ENCODE measurements at places on chromosomes 5 and 9.
A peak's percentile ranks its signal among the peaks of the same experiment; 100 is the strongest.

DNA sequence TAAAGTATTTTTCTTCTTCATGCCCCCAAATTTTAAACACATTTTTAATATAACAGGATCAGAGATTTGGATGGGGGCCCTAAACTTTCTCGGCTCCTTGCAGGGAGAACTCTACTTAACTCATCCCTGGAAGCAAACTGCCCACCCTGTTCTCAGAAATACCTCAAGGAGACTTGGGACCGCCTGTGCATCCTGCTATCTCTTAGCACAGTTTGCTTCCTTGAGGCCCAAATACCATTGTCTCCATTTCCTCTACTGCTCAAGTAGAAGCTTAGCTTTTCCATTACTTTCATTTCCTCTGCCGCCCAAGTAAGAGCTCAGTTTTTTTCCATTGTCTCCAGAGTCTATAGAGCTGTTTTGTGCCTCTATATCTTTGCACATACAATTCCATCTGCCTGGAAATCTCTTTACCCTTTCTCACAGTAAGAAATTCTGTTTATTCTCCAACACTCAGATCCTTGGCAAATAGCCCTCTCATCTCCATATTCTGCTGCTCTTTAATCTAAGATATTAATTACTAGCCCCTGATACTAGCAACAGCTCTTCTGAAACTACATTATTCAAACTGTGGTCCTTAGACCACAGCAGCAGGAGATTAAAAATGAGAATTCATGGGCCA lies 137.8 kb downstream of the CEMIP2 start:
- DNase-seq = no peak

- DNase-seq = no peak
Observed at GRCh38 chr5:36128795-36129194, 22.9 kb downstream of the LMBRD2 start.

- no peak for DNase-seq
Observed at GRCh38 chr9:88837731-88838130, 153.5 kb upstream of the S1PR3 start.

GRCh38 chr5:68500813-68501212 lies 285.3 kb downstream of the PIK3R1 start:
- no peak for DNase-seq

DNA sequence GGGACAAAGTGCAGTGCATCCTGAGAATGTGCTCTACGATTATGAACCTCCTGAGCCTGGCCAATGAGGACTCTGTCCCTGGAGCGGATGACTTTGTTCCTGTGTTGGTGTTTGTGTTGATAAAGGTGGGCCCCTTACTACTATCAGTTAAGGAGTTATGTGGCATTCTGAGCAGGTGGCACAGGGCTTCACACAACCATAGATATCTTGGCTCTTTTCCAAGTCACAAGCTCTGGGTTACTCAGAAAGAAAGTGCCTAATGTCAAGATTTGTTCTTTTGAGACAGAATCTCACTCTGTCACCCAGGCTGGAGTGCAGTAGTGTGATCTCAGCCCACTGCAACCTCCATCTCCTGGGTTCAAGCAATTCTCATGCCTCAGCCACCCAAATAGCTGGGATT lies 99.0 kb downstream of the GAPVD1 start:
- no peak for DNase-seq

DNA sequence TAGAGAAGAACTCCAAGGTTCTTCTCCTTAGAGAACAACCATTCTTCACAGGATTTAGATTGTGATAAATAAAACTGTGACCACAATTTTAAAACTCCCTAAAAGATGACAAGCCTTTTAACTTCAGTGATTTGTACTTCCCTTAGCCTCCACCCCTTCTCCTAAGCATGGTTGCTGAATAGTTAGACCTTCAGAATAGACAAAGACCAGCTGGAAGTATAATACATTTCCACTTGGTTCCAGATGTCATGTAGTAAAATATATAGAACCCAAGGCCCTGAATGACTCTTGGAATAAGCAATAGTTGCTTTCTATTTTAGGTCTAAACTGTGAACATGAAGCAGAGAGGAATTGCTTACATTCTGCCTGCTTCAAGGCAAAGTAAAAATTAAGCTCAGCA lies 208.7 kb downstream of the ARRDC3 start:
- DNase-seq = no peak

- DNase-seq = peak; percentile 52
Observed at GRCh38 chr5:143138839-143139238, 264.6 kb downstream of the NR3C1 start.

DNA sequence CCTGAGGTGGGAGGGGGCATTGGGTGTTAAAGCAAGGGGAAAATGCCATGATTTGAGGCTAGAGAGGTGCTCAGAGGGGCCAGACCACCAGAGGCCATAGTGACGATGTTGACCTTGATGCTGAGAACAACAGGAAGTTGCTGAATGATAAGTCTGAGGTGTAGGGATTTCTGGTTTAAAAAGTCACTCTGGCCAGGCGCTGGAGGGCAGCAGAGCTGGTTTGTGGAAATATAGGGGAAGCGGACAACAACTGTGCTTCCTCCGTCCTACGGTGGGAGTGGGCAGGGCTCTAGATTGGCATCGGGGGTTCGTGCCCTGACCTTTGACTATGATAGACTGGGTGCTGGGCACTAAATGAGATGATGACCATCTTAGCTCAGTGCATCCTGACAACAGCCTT lies 44.7 kb downstream of the STOM start:
- DNase-seq = no peak

DNA sequence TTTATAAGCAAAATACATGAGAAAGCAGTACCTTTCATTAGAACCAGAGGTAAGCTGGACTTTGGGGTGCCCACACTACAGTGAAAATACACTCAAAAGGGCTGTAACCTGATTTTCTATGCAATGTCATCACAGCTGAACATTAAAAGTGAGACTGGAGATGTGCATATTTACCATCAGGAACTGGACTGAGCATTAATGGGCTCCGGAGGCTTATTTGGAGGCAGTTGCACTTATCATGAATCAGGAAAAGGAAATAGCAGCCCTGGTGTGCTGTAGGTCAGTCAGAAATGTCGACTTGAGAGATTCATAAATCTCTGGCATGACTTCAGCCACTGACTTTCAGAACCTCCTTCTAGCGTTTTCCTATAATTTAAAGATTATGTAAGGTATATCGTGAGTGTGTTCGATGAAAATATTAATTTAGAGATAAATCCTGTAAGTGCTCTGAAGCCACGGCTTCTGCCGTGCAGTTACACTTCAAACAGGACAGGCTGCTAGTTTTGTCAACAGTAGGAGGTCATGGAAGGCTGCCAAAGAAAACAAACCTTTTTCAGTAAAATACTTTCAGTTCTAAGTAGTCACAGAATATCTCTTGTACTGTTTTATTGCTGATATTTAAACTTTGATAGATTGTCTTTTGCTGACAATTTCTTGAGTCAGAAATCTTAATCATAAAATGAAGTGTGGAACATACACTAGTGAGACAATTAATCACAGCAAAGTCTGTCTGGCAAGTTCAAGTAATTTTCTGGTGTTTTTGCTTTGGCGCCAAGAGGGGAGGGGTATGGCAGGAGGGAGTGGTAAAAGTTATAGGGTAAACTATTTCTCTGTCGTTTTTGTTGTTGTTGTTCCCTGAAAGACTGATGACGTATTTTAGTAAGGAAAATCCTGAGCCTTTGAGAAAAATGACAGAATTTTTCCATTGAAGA lies 939.7 kb downstream of the NR2F1-AS1 start:
- peak; percentile 65 for DNase-seq

DNA sequence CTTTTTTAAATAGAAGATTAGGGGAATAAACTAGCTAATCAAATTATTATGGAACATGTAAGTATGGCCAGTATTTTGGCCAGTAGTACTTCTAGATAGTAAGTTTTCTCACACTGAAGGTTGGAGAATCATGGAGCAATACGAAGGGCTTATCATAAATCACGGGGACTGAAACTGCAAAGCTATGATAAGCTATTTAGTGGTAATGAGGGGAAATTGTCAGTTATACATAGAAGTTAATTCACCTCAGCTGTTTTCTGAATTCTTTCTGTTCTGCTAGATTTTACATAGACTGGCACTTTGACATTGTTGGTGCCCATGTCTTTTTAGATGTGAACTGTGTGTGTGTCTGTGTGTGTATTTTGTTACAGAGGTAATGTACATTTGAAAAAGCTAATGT lies 34.5 kb upstream of the FAM151B start:
- peak; percentile 11 for DNase-seq

- DNase-seq = no peak
Observed at GRCh38 chr9:121798941-121799340, 147.5 kb downstream of the DAB2IP start.

GRCh38 chr5:59293700-59294099 lies 599.8 kb downstream of the PDE4D start:
- DNase-seq = no peak

DNA sequence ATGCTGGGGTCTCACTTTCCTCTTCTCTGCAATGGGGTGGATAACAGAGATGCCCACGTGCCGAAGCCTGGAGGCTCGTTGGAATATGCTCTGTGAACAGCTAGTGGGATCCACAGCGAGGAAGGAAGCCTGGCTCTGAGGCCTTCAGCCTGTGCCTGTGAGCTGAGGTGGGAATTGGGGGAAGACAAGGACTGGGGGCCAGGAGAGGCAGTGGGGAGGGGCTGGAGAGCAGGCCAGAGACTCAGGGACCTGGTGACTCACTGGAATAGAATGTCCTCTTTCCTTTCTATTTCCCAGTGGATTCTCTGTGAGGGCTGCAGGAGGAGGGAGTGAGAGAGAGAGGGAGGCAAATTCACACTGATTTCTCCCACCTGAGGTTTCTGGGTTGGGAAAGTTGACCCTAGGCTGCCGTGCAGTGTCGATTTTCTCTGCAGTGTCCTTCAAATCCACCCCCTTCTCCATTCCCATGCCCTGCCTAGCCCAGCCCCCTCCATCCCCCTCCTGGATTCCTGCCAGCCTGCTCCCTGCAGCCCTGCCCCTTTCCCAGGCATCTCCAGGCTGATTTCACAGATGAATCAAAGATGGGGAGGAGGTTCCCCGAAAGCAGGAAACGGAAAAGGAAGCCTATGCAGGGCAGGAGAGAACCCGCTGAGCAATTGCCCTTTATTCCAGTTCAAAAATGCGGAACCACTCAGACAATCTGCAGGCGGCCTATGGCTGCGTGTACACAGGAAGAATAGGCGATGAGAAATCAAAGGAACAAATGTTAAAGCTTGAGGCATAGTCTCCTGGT lies 1.4 kb upstream of the SPAAR start:
- peak; percentile 97 for DNase-seq

GRCh38 chr5:150647275-150648251 lies 7.1 kb downstream of the SYNPO start:
- no peak for DNase-seq

DNA sequence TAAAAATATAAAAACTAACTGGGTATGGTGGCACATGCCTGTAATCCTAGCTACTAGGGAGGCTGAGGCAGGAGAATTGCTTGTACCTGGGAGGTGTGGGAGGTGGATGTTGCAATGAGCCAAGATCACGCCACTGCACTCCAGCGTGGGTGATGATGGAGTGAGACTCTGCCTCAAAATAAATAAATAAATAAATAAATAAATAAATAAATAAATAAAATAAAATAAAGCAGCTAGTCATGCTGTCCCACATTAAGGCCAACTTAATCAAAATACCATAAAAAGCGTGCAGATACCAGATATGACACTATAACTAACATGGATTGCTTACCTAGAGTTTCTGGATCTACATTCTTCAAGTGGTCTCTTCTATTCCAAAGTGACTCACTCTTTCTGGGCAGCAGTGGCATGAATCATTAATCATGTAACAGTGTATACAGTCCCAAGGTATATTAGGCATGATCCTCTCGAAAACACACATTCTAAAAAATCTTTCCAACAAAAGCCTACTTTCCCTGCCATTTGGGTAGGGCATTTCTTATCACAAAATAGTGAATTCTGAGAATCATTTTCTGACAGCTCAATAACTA lies 187.1 kb downstream of the ELAVL2 start:
- DNase-seq = no peak

- DNase-seq = peak; percentile 60
Observed at GRCh38 chr9:110123341-110124095, 84.4 kb downstream of the C9orf152 start.

All from amniotic epithelial cell (primary cell).